ENCODE measurements at places on chromosomes 2 and 18.
A peak's percentile ranks its signal among the peaks of the same experiment; 100 is the strongest.

- no peak for DNase-seq
These were observed 159.0 kb upstream of the DAPL1 start for GRCh38 chr2:158635961-158636601.

GRCh38 chr2:190121971-190122370 lies 59.4 kb upstream of the MSTN start:
- DNase-seq: no peak

GRCh38 chr2:17106418-17106817 lies 411.8 kb downstream of the RAD51AP2 start:
- no peak for DNase-seq

GRCh38 chr2:46181789-46182530 lies 115.2 kb upstream of the EPAS1 start:
- no peak for DNase-seq

GRCh38 chr2:217249121-217250012 lies 389.5 kb upstream of the TNP1 start:
- DNase-seq: no peak

GRCh38 chr18:58069721-58070292 lies 25.8 kb downstream of the NEDD4L start:
- DNase-seq: no peak

- no peak for DNase-seq
These were observed 556.3 kb downstream of the RIT2 start for GRCh38 chr18:42559069-42559690.

DNA sequence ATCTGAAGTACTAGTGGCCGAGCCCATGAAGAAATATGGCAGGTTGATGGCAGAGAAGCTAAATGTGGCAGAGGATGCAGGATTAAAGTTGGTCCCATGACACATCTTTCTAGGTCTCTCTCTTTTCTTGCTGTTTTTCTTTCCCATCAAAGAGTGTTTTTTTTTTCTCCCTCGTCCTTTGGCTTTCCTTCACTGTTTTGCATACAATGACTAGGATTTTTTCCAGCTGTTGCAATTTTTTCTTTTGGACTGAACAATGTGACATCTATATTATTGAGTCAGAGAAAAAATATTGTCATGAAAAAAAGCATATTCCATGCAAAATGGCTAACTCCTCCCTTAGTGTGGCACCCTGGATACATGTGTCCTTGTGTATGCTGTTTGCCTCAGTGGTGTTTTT lies 939.5 kb upstream of the FANCL start:
- no peak for DNase-seq

DNA sequence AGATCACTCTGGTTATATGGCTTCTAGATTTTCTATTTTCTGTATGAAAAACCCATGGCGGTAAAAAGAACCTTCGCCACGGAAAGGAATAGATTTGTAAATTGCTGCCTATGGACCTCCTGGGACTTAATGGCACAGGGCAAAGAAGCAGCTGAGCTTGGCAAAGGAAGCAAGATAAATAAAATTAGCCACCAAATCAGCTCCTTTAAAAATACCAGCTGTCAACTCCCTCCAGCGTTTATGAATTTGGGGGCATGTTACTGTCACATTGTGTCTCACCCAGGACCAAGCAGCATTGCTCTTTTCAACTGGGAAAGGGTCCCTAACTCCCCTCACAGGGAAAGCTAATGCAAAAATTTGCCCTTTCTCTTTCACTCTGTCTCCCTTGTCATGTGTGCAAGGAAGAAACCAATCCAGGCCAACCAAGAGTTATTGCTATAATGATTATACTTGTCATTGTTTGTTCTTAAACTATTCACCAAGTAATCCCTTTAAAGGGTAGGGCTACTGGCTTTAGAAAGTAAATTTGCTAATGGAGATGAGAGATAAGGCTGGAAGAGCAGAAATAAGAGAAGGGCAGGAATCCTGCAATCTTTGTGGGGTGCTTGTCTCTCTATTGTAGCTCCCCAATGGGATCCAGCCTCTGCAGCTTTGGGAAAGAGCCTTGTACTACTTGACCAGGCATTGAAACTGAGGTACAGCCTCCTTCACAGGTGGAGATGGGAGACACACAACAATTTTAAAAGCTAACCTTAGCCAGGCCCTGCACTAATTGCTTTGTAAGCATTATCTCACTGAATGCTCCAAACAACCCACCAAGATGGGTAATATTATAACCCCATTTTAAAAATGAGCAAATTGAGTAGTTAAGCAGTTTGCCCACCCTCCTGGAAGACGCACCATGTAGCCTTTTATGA lies 119.1 kb upstream of the KLF7 start:
- DNase-seq: peak; percentile 15

GRCh38 chr2:110847651-110848050 lies 115.3 kb downstream of the ACOXL start:
- no peak for DNase-seq

DNA sequence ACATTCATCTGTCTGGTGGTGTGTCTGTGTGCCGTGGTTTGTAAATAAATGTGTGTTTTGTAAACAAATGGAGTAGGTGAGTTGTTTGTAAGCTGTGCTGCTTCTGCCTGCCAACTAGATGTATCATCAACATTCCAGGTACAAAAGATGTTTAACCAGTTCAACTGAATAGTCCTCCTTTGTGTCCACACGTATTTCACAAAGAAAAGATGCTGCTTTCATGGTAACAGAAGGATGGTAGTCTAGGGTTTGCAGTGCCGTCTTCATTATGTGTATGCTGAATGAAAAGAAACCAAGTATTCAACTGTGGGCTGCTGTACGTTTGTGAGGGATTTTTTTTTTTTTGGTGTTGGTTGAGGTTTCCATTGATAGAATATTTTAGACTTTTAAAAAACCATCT lies 72.1 kb downstream of the CAMKMT start:
- DNase-seq: no peak

DNA sequence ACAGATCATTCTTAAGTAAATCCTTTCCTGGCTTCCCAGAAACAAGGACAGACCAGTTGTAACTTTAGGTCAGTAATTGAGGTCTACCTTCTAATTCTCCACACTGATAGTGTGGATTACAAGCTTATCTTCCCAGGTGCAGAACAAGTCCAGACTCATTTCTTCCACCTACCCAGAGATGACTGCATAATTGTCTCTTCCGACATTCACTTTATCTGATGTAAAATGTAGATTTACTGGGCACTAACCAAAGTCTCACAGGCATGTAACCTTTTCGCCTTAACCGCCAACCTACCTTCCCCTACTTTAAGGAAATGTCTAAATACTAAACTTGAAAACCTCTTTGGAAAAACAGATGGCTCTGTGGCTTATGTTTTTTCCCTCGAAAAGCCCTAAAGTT lies 96.2 kb downstream of the NCK2 start:
- no peak for DNase-seq

DNA sequence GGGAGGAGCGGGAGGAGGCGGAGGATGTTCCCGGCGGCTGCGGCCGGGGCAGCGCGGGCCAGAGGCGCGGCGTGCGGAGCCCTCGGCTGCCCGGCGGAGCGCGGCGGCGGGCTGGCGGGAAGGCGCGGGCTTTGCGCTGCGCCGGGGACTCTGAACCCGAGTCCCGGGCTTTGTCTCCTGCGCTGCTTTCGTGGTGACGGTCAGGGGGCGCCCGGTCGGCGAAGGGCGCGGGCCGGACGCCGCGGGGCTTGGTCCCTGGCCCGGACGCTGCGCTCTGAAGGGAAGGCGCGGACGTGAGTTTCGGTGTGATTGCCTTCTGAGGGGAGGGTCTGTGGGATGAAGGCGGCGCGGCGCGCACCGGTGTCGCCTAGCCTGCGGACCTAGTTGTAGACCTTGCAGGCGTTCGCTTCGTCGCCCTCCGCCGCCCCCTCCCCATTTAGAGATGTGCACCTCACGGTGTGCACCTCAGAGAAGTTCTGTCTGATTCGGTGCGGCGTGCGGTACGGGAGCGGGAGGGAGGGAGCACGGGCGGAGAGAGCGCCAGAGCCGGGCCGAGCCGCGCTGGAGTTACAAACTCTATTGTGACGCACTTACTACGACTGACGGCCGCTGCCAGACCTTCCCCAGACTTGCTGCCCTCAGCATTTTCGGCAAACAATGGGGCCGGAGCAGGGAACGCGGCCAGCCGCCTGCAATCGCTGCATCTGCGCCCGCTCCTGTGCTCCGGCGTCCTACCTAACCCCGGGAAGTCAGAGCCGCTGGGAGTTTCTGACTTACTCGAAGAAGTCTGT lies 2.1 kb downstream of the BCL2L11 start:
- DNase-seq: peak; percentile 20

DNA sequence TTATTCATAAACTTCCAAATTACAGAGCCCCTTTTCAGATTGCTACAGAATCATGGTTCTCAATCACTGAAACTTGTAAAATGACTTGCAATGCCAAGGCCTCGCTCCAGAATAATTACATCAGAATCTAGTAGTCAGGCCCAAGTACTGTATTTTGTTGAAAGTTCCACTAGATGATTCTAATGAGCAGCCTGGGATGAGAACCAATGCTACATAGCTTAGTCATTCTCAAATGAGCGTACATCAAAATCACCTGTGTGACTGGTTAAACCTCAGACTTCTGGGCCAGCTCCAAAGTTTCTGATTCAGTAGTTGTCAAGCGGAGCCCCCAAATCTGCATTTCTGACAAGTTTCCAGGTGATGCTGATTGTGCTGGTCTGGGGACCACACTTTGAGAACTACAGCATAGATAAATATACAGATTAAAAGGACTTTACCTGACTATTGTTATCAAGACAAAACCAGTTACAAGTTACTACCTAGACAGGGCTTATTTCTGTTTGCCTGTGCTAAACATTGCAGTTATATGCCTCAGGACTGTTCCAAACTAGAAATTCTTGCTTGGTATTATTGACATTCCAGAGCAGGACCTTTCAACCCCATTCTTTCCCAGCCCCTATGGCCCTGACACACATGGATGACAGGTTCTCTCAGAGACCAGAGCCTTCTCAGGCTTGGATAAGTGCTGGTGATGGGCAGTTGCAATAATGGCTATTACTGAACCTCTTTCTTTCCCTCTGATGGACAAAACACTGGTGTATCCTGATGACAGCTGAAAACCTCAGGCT lies 83.1 kb downstream of the UPP2 start:
- DNase-seq: no peak

DNA sequence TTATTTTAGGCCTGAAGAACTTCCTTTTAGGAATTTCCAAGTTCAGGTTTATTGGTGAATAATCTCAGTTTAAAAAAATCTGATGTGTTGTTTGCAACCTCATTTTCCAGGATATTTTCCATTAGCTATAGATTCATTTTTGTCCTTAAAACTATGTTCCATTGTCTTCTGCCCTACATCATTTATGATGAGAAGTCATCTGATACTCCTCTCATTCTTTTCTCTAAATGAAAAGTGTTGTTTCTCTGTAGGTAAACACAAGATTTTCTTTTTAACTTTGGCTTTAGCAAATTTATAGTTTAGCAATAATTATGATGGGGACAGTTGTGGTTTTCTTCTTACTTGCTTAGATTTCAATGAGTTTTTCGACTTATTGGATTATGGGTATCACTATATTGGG lies 427.3 kb downstream of the DCDC2C start:
- DNase-seq: no peak

- DNase-seq: no peak
These were observed 114.1 kb downstream of the EPB41L3 start for GRCh38 chr18:5429681-5430080.

DNA sequence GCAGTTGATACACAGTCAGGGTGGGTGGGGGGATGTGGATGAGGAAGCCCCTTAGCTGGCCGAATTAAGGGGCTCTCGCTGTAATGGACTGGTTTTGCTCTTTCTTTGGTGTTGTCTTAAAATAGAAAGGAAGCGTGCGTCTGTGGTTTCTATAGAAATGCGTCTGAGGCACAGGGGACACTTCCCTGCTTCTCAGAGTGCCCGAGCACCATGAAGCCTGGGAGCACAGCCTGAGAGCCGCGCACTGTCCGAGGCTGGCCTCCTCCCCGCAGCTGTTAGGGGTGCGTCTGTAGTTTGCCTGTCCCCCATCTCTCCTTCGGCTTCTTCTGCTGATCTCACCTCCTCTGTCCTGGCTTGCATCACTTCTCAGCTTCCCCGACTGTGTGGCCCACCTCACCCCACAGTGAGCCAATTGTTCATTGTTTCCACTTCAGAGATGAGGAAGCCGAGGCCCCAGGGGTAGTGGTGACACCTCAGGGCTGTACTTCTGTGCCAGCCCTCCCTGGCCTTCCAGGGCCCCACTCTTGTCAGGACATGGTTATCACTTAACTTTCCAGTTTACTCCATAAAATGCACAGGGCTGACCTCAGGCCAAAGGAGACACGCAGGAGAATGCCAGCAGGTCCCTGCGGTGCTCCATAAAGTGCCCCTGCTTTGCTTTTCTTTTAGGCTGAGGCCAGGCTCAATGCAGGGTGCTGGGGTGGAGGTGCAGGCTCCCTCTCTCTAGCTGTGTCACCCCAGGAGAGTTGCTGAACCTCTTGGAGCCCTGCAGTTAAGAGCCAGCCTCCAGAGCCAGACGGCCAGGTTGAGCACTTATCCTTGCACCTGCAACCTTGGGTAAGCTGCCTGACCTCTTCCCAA lies 210.6 kb downstream of the SEPTIN10 start:
- no peak for DNase-seq

- DNase-seq: no peak
These were observed 441.1 kb downstream of the MEIS1 start for GRCh38 chr2:66875941-66876462.

GRCh38 chr2:216082805-216083204 lies 1.1 kb downstream of the TMEM169 start:
- DNase-seq: no peak

- no peak for DNase-seq
These were observed 29.1 kb upstream of the ASB18 start for GRCh38 chr2:236293241-236293810.

DNA sequence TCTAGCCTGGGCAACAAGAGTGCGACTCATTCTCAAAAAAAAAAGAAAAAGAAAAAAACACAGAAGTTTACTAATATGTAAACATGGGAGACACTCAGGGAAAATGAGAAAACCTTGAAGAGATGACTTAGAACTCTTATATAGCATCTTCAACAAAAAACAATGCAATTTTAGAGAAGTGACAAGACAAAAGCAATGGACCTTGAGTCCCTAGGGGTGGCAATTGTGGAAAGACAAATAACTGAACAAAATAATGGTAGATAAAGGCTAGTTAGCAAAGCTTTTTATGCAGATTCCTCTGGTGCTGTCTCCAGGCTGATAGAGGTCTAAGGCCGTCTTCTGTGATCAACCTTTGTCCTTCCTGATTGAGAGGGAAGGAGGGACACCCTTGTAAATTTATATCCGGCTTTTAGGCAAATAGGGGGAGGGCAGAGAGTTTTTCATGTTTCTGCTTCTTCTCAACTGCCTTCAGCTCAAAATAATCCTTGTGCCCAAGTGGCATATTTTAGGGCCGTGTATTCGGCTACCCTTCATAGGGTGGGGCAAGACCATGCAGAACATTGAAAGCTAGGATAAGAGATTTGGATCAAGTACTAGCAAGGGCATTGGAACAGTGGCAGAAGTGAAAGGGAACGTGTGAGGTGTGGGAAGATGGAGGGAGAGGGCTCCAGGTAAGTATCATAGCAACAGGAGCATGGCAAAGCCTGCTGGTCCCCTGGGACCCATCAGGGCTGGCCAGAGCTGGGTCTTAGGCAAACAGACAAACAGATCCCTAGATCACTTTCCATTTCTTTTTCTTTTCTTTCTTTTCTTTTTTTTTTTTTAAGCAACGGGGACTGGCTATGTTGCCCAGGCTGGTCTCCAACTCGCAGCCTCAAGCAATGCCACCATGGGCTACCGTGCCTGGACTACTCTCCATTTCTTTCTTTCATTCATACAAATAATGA lies 116.2 kb upstream of the STPG4 start:
- DNase-seq: no peak
